Stimulated activated CD8-positive, alpha-beta memory T cell treated with anti-CD3 and anti-CD28 coated beads, Interleukin-2, amount 100 ng/mL, for 48 hours (primary cell): ENCODE measurements at places on chromosomes 2 and 18.
A peak's percentile ranks its signal among the peaks of the same experiment; 100 is the strongest.

GRCh38 chr18:498931-499775 is 1.3 kb downstream of the COLEC12 start:
- DNase-seq = no peak

- no peak for DNase-seq
Measured at GRCh38 chr2:224407241-224407701, 5.4 kb upstream of the FAM124B start.

- DNase-seq = no peak
Measured at GRCh38 chr2:55311444-55311870, 42.4 kb upstream of the MTIF2 start.

- peak; percentile 12 for DNase-seq
Measured at GRCh38 chr2:229586746-229587705, 127.3 kb downstream of the DNER start.

- DNase-seq = no peak
Measured at GRCh38 chr18:22742409-22742808, 190.7 kb upstream of the RBBP8 start.

DNA sequence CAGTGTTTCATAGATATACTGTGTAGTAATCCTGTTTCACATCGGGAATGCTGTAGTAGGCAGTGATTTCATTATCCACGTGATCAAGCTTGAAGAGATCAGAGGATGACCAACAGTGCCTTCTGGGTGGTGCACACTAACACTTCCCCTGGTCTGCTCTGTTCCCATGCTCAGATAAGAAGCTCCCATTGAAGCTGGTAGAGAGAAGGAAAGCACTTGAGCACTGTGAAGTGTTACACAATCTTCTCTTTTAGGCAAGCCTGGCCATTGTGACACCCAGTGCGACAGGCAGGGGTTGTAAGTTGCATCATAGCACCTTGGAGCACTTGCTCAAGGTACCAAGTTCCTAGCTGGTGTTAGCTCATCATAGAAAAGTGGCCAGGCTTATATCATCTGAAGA is 30.6 kb upstream of the GPD2 start:
- no peak for DNase-seq

- no peak for DNase-seq
Measured at GRCh38 chr2:26511466-26511865, 33.5 kb upstream of the OTOF start.

GRCh38 chr18:23283916-23284430 is 148.7 kb downstream of the CABLES1 start:
- DNase-seq = peak; percentile 17

DNA sequence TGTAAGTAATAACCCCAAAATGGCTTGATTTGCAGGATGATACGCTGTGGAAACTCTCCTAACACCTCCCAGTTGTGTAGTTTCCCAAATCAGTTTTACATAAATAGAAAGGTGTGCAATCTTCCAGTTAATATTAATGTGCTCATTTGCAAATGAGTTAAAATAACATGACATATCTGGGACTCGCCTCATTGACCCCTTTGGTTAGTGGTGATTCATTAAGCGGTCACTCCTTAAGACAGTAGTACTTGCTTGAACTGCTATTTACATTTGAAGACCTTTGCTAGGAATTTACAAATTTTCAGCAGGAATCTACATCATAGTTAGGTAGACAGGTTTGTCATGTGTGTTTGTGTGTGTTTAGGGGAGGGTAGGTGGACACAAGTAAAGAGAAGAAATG is 1367.7 kb upstream of the CELF4 start:
- no peak for DNase-seq

- no peak for DNase-seq
Measured at GRCh38 chr2:51723691-51724090, 691.8 kb upstream of the NRXN1 start.

DNA sequence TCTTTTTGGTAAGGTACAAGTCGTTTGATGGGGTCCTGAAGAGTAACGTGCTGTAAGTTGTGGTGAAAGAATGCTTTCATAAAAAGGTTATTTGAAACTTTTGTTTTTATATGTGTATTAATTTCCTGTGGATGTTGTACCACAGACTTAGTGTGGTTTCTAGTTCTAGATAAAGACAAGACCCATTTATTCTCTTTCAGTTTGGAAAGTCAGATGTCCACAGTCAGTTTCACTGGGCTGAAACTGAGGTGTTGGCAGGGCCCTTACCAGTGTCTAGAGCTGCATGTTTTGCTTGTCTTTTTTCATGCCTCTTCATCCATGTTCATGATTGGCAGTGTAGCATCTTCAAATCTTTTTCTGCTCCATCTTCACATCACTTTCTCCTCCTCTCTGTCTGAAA is 22.1 kb upstream of the DOCK10 start:
- DNase-seq = no peak

- DNase-seq = no peak
Measured at GRCh38 chr2:241014764-241015163, 16.3 kb downstream of the SNED1 start.

DNA sequence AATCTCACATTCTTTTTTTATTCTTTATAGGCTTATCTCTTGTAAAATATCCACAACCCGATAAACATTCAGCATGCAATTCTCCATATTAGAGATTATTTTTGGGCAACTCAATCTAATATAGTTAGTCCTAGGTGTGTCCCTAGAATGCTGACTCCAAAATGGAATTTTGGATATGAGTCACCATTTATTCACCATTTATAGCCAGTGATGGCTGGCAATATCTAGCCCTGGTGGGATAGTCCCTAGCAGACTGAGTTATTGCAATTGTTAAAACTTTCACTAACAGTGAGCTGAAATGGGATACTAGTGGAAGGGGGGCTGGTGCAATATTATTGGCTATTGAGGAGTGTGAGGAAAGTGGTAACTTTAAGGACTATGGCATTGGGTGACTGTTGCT is 401.6 kb downstream of the SLC4A3 start:
- no peak for DNase-seq

- DNase-seq = no peak
Measured at GRCh38 chr2:109188496-109188890, 59.5 kb downstream of the SH3RF3 start.
